Left renal cortex interstitium (tissue), 4 donors: ENCODE measurements at places on chromosomes 3 and 15.

- no peak for DNase-seq
These were observed 40.2 kb upstream of the OSTN start for GRCh38 chr3:191158815-191159214.

DNA sequence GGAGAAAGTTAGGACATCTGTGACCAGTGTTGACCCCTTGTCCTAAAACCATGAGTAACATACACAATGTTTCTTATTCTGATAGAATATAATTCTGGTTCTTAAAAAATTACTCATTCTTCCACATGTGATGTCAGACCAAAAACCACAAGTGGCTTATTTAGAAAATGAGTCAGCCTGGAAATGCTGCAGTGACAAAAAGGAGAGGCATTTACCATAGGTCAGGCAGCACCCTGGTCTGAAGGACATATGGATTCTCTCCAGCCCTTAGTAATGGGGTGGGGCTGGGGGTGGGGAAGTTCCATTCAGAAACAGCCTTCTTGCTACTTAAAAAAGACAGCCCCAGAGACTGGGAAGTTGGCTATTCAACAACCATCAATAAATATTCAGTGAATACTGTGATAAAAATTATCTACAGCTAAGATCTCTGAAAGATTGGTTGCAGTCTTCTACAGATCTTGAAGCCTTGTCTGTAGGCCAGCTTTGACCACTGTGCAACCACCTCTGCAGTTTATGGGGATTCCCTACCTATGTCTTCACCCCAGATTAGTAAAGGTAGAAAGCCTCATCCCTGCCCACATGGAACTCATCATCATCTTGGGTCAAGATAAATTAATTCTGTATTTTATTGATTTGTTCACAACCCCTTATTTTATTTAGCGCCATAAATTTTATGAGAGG lies 34.9 kb upstream of the TIMP4 start:
- DNase-seq, result no peak

GRCh38 chr3:158103081-158103886 lies 2.9 kb downstream of the SHOX2 start:
- no peak for DNase-seq

- no peak for DNase-seq
These were observed 23.4 kb upstream of the TNK2 start for GRCh38 chr3:195931582-195932273.

- no peak for DNase-seq
These were observed 79.0 kb upstream of the DCLK3 start for GRCh38 chr3:36843065-36844051.

GRCh38 chr3:41118461-41119390 lies 80.6 kb upstream of the CTNNB1 start:
- no peak for DNase-seq

- DNase-seq, result no peak
These were observed 479 bp upstream of the CLDN1 start for GRCh38 chr3:190322604-190323245.

GRCh38 chr3:64945171-64945729 lies 257.4 kb upstream of the ADAMTS9 start:
- peak; percentile 59 for DNase-seq

GRCh38 chr15:42106288-42106687 lies 11.9 kb upstream of the PLA2G4D start:
- no peak for DNase-seq
